Activated CD4-positive, CD25-positive, alpha-beta regulatory T cell treated with anti-CD3 and anti-CD28 coated beads, Interleukin-2, amount 50 U/mL, for 16 hours (primary cell): ENCODE measurements at places on chromosomes 16 and 17.

- DNase-seq = no peak
Observed at GRCh38 chr16:19746561-19746960, 28.5 kb downstream of the IQCK start.

GRCh38 chr17:6981426-6981825, 14.4 kb upstream of the ALOX12 start:
- DNase-seq = no peak

DNA sequence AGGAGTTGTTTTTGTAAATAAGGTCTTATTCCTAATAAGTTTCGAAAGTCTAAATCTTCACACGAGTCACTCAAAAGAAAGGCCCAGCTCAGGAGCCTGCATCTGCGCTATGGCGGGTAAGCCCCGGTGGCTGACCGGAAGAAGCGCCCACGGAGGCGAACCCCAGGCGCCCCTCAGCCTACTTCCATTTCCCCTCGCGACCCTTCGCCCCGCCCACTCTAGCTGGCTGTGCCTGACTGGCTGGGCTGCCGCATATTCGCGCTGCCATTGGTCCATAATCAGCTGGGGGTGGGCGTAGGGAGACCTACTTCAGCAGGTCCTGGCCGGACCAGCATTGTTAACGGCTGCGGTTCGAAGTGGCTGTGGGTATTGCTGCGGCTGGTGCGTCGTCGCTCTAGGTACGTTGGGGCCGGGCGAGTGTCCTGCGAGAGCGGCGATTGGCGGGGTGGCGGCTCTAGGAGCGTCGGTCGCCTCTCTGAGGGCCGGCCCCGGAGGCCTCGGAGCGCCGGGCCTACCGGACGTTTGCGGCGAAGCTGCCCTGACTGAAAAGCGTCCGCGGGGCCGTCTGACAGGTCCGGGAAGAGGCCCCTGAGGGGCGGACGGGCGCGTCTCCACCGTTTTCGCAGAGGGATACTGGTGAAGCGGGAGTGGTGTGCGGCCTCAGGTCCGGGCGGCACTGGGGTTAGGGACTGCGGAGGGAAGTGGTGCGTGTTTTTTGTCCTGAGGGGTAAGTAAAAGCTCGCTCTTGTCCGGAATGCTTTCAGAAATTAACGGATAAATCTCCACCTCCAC, at the start of gene ATF7IP2:
Gene ATF7IP2, plus strand, starts transcription at position 337 of the 792 bp plus-strand sequence. CDS start 44,560 bp downstream, outside the sequence.
- DNase-seq = peak; percentile 76

DNA sequence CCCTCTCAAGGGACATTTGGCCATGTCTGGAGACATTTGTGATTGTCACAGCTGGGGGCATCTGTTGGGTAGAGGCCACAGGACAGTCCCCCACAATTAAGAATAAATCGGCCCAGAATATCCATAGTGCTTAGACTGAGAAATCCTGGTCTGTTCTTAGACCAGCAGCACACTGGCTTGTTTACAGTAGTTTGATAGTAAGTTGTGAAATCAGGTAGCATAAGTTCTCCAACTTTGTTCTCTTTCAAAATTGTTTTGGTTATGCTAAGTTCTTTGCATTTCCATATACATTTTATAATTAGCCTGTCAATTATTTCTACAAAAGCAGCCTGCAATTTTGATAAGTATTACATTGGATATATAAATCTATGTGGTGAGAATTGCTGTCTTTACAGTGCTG, 6.8 kb downstream of the MGRN1 start:
- DNase-seq = no peak

DNA sequence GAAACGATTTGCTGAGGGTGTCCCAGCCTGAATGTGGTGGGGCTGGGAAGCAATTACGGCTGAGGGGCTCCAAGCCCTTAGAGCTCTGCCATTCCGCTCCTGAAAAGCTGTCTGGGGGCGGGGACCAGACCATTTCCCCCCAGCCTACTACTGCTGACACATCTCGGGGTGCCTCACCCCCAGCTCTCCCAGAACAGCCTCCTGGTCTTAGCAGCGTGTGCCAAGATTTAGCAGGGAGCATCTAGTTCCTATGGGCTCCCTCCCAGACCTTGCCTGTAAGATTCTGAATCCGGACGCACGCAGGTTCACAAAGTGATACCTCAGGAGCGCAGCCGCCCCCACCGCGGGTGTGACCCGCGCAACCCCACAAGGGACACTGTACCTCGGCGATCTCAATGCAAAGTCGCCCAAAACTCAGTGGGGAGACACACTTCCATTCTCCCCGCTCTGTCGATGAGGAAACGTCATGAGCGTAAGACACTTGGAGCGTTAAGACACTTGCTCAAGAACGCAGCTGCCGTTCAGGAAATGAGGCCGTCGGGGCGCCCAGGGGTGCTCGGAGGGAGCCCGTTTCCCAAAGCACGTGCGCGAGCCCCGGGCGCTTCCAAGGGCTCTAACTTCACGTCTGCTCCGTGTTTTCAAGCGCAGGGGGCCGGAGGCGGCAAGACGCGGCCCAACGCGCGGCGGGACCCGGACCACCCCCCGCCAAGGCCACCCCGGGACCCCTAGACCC, 629 bp downstream of the GEMIN4 start:
- peak; percentile 10 for DNase-seq

DNA sequence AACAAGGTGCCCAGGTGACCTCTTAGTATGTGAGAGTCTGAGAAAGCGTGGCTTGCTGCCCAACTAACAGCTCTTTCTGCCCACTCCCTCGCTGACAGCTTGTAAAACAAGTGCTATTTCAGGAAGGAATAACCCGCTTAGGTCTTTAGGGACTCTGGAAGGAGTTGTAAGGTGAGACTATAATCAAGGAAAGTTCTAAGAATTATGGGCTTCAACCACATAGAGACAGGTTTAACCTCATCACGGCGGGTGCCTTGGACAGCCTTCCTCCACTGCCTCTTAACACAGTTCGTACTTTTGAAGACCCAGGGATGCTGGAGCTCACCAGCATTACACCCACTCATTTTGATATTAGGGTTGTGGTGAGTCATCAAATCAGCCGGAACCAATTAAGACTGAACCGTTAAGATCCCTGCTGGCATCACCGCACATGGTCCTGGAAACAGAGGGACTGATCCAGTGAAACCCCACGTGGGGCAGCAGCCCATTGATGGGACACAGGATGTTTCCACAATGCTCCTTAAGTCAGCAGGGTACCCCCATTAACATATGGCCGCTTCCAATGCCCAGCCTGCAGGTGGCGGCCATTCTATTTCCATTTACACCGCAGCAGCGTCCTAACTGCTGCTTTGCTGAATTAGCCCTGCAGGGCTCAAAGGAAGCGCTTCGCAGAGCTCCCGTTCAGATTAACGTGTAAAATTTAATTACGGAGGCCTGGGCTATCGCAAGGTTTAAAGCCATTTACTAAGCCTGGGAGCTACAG, 176.6 kb upstream of the SDK2 start:
- no peak for DNase-seq

DNA sequence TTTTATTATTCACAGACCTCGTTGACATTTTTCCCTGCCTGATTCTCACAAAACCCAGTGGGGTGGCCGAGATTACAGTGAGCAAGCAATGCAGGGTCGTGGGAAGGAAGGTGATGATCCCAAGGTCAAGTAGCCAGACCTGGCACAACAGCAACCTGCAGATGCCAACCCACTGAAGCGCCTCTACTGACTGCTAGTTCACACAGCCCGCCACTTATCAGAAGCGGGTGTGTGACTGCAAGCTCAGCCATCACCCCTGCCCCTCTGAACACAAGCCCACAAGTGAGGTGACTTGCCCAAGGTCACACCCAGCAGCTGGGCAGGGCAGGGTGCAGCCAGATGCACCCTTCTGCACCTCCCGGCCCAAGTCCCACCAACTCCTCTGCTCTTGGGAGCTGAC, 7.1 kb downstream of the TFAP4 start:
- DNase-seq = no peak

DNA sequence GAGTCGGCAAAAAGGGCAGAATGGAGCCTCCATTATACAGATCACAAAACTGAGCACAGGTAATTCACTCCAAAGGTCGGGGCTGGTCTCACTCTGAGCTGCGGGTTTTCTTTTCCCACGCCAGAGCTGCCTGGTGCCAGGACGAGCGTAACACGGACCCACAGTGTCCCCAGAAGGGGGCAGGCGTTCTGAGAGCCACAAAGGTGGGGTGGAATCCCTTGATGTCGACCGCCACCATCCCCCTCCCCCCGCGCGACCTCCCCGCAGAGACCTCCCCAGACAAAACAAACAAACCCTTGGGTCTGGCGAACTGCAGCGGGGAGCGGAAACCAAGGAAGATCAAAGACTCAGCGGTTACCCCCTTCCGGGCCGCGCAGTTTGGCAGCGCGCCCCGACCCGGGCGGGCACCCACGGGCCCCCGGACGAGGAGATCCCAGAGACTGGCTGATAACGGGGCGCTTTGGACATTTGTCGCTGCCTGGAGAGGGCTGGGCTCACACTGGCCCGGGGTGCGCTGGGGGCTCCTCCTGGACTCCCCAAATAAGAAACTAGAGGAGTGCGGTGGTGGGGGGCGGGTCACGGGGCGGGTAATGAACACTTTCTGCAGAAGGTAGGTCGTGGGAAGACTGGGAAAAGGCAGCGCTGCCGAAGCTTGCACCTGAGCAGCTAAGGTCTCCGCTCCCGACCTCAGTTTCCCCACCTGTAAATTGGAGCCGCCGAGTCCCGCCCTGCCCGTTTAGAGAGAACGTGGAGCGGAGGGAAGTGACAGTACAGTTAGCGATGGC, 664 bp upstream of the NKD1 start:
- peak; percentile 56 for DNase-seq

DNA sequence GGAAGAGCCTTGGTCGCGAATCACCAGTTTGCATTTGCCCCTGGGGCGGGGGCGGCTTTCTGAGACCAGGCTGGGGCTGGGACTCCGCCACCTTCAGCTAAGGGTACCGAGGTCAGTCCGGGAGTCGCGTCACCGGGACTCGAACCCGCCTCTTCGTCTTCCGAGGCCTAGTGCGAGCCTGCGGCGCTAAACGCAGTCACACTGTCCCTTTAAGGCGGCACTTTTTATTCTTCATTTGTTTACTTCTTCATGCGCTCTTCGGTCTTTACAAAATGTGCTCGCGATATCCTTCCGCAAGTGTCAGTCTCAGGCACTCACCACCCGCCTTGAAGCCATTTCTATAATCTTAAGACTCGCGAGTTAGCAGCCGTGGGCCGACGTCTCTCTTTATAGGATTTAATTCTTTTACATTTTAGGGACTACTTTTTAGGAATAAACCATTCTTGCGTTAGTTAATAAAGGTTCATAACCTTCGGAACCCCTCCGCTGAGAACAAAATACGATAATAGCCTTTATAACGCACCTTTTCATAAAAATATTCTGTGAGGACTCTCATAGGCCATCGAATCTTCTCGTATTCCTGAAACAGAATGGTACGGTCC, 593 bp upstream of the HEXIM1 start:
- peak; percentile 54 for DNase-seq

- no peak for DNase-seq
Observed at GRCh38 chr17:48022901-48023300, 14.7 kb downstream of the COPZ2 start.

- DNase-seq = no peak
Observed at GRCh38 chr17:81231121-81231645, 7.7 kb downstream of the TEPSIN start.

- no peak for DNase-seq
Observed at GRCh38 chr17:17177176-17177575, 29.0 kb downstream of the PLD6 start.

GRCh38 chr17:48726916-48727286, 1.6 kb downstream of the HOXB13 start:
- DNase-seq = no peak

DNA sequence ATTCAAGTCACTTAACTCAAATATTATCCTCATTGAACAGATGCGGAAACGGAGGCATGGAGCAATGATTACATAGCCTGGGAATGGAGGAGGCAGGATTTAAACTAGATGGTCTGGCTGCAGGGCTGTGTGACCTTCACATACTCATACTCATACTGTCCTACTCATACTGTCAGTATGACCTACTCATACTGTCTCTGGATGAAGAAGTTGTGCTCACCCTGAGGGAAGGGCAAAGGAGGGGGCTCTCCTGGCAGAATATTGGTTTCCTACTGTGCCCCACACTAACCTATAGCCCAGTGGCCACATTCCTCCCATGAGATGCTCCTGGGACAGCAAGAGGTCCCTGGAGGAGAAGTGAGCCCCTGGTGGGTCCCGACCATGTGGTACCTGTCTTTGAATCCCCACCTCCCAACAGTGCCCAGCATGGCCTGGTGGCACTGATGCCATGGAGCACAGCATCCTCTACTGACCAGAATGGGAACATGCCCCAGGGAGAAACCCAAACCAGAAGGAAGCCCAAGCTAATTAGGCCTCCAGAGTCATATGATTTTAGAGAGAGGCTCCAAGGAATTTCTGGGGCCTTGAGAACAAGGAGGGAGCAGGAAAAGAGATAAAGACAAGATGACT, 197.3 kb upstream of the SDK2 start:
- no peak for DNase-seq

GRCh38 chr16:63216696-63217423, 1180.6 kb upstream of the CDH8 start:
- no peak for DNase-seq

DNA sequence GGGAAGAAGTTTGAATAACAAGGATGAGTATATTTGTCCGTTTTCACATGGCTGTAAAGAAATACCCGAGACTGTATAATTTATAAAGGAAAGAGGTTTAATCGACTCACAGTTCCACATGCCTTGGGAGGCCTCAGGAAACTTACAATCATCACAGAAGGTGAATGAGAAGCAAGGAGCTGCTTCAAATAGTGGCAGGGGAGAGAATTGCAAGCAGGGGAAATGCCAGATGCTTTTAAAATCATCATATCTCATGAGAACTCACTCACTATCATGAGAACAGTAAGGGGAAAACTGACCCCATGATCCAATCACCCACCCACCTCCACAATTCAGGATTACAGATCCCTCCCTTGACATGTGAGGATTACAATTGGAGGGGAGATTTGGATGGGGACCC, 212.8 kb upstream of the CDH8 start:
- DNase-seq = no peak

DNA sequence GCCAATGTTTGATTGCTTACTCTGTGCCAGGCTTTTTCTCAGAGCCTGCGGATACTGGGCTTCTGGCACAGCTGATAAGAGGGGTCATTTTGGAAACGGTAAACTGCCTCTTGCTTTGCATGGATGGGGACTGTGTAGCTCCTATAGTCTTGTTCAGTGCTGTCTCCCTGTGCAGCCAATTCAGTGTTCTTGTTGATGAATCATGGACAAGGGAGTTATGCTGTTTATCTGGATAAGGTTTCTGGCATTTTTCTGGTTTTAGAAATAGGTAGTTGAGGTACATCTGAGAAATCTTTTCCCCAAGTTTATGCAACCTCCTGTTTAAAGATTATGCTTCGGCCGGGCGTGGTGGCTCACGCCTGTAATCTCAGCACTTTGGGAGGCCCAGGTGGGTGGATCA, 16.7 kb upstream of the TANGO6 start:
- DNase-seq = no peak

GRCh38 chr16:67969254-67970039, 1.0 kb upstream of the SLC12A4 start:
- no peak for DNase-seq
